ENCODE measurements at places on chromosomes 13 and 19. TPM values are rescaled to one million over a fixed set of nuclear protein-coding genes. Genes with fewer than 3 reads are reported as not detected.

- peak; percentile 79 for DNase-seq
Observed at GRCh38 chr19:49890349-49891311, 6.1 kb downstream of the IL4I1 start.

The WDR88 gene
- polyA plus RNA-seq, result 0.11 TPM

The ZNF28 gene
- 21.5 TPM for polyA plus RNA-seq

The HPN gene
- not detected for polyA plus RNA-seq

DNA sequence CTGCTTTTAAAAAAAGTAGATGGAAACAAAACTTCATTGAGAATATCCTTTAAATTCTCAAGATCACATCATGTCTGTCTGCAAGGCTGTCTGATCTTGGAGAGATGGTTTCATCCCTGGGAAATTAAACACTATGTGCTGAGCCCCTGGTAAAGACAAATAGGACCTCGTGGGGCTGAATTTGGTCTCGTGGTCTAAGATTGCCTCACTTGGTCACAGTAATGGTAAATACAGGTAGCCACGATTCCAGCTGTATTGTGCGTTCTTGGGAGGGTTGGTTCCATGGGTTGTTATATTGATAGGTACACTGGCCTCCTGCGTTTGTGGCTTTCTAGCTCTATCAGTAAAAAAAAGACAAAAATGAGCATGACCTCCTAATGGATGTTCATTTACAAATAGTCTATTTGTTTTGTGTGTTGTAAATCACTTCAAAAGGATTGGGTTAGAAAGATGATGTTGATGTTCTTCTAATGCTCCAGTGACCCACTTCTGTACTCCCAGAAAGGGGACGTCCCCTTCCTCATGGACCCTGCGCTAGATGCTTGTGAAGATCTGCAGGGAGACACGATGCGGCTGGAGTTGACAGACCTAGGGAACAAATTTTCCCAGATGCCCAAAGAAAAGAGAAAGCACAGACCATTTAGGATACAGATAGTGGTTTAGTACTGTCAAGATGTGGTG, 1.8 kb downstream of the CEBPG start:
- no peak for DNase-seq

The CFD gene
- polyA plus RNA-seq, result not detected

The ZBTB32 gene
- polyA plus RNA-seq, result not detected

GRCh38 chr13:26721251-26722121, 39.1 kb downstream of the GPR12 start:
- peak; percentile 29 for DNase-seq

GRCh38 chr19:29492769-29493168, 33.0 kb upstream of the VSTM2B start:
- no peak for DNase-seq

- no peak for DNase-seq
Observed at GRCh38 chr13:100473087-100473486, 115.5 kb downstream of the GGACT start.

The NCCRP1 gene
- polyA plus RNA-seq, result not detected

DNA sequence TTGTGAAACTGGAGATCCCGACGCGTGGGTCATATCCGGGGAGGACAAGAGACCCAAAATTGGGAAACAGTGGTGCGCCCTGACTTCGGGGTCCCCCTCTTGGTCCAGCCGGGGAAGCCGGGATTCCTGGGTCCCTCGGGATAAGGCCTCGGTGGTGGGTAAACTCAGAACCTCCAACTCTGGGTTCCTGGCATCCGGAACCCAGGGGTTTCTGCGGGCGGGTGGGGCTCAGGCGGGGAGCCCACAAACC, 688 bp downstream of the ZFP36 start:
- no peak for DNase-seq

DNA sequence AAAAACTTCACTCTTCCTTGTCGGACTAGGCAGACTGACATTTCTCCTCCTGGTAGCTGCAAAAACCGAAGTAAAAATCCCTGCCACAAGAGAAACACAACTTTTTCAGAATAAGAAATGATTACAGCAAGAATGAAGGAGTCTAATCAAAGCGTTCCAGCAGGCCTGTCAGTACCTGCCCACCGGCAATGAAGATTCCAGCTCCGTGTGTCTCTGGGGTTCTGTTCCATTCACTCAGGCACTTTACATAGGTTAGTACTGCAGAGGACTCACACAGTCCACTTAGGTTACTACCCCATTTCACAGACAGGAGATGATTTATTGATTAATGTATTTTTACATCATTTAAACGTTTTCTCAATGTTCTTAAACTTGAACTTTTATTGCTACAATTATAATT, 275.5 kb downstream of the NHLRC3 start:
- DNase-seq, result no peak

GRCh38 chr13:43946281-43946680, 66.6 kb downstream of the LACC1 start:
- no peak for DNase-seq

DNA sequence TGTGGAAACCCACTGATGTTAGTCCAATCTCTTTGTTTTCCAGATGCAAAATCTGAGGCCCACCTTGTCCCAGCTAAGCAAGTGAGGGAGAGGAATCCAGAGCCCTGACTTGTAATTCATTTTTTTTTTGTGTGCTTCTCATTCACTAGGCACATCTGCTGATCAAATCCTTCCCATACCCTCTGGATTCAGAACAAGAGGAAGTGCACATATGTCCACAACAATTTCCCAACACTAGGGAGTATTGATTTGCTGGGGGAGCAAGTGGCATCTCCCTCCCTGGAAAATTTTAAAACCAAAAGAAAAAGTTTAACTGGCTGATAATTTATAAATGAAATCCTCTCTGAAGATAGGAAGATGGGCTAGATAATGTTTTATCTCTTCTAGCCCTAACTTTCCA, 94.6 kb upstream of the RFC3 start:
- no peak for DNase-seq

DNA sequence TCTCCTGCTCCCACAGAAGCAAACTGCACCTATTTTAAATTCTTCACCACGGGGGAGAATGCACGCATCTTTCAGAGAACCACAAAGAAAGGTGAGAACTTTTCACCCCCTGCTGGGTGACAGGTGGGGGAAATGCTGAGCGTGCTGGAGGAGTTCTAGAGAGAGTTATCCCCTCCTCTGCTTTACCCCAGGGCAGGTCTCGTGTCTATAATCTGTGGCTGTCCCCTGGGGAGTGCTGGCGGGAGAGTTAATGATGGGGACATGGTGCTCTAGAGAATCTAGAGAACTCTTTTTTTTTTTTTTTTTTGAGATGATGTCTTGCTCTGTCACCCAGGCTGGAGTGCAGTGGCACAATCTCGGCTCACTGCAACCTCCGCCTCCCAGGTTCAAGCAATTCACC, 6.8 kb downstream of the CACNG6 start:
- DNase-seq, result no peak

DNA sequence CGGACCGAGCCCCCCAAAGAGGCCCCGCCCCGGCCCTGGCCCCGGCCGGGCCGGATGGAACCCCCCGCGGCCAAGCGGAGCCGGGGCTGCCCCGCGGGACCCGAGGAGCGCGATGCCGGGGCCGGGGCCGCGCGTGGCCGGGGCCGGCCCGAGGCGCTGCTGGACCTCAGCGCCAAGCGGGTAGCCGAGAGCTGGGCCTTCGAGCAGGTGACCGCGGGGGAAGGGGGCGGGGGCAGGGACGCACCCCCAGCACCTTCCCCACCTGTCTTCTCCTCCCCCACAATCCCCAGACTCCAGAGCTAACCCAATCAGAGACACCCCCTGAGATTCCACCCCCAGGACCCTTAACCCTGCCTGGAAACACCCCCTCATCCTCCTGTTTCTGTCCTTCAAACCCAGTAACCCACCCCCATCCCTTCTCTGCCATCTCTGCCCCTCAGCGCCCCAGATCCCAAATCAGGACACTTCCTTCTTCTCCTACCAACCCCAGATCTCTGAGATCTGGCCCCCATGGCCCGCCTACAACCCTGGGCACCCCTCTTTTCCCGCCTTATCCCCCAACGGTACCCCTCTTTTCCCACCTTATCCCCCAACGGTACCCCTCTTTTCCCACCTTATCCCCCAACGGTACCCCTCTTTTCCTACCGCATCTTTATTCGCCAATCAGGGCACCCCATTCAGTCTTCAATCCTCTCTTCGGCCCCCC, 505 bp downstream of the ZSWIM4 start:
- no peak for DNase-seq

The TNFRSF19 gene
- not detected for polyA plus RNA-seq

The AXL gene
- polyA plus RNA-seq, result 0.29 TPM

The CEACAM20 gene
- not detected for polyA plus RNA-seq

The CCDC122 gene
- polyA plus RNA-seq, result 3.4 TPM

The BEST2 gene
- polyA plus RNA-seq, result not detected

DNA sequence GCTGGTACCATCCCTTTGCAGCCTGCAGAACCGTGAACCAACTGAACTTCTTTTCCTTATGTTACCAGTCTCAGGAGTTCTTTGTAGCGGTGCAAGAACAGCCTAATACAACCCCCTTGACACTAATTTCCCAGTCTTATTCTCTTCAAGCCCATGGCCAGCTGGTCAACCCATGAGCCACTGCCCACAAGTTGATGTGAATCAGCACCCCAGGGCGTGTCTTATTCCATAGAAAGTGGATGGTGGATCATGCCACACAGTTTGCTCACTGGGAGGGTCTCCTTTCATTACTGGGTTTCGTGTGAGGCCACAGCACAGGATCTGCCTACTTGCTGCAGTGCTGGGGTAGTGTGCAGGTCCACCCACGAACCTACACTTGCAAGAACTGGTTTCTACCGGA, 27.0 kb downstream of the TEX29 start:
- DNase-seq, result no peak

- peak; percentile 46 for DNase-seq
Observed at GRCh38 chr19:6800991-6801484, 28.5 kb downstream of the VAV1 start.

DNA sequence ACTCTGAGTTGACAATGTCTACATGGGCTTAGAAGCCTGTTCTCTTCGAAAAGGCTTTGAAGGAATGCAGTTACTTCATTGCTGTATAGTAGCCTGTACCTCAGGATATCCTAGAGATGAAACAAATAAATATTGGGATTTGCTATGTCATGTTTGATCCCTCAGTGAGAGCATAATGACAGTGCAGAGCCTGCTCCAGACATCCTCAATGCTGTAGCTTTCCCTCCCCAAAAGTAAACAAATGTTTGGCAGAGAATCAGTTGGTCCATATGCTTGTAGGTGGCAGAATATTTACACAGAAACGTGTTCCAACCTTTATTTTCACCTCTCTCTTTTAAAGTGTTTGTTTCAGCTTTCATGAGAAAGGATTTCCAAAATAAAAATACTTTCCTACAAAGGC, 515.3 kb upstream of the SGCG start:
- no peak for DNase-seq

The ZNF878 gene
- not detected for polyA plus RNA-seq

DNA sequence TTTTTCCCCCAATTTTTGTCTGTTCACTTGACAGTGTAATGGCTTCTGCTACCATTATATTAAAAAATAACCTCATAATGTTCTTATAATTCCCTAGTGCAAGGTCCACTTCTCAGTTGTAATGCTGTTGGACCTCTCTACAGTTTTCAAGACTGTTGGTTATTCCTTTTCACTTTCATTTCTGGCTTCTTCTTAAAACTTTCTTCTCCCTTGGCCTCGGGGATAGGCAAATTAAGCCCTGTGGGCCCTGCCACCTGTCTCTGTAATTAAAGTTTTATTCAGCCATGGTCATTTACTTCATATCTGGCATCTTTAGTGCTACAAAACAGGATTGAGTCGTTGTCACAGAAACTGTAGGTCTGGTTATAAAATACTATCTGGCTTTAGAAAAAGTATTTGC, 313.5 kb downstream of the KLF12 start:
- no peak for DNase-seq

DNA sequence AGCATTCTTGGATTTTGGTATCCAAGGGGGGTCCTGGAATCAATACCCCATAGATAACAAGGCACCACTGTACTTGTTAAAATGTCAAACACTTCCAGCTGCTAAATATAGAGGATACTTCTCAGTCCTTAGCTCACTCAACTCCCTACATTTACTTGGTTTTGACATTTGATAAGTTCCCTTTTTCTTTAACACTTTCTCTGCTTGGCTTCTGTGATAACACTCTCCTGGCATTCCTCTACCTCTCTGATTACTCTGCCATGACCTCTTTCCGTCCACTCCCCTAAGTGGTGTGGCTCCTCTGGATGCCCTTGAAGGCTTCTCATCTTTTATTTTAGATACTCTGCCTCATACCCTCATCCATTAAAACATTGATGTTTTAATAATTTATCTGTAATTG, 65.2 kb downstream of the MICU2 start:
- no peak for DNase-seq

DNA sequence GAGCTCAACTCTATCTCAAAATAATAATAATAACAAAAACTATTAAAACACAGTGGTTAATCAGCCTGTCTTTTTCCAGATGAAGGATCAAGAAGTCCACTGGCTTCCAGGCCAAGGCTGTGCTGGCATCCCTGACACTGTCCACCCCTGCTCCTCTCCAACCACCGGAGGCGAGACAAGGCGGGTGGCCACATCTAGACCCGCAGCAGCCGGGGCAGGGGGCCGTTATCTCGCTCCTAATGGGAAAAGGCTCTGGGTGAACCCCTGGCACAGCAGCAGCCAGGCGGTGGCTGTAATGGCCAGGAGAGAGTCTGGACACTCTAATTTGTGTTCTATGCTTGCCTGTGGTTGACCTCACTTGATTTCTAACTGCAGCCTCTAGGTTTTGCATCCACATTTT, 158.0 kb upstream of the SOX1 start:
- DNase-seq, result no peak

DNA sequence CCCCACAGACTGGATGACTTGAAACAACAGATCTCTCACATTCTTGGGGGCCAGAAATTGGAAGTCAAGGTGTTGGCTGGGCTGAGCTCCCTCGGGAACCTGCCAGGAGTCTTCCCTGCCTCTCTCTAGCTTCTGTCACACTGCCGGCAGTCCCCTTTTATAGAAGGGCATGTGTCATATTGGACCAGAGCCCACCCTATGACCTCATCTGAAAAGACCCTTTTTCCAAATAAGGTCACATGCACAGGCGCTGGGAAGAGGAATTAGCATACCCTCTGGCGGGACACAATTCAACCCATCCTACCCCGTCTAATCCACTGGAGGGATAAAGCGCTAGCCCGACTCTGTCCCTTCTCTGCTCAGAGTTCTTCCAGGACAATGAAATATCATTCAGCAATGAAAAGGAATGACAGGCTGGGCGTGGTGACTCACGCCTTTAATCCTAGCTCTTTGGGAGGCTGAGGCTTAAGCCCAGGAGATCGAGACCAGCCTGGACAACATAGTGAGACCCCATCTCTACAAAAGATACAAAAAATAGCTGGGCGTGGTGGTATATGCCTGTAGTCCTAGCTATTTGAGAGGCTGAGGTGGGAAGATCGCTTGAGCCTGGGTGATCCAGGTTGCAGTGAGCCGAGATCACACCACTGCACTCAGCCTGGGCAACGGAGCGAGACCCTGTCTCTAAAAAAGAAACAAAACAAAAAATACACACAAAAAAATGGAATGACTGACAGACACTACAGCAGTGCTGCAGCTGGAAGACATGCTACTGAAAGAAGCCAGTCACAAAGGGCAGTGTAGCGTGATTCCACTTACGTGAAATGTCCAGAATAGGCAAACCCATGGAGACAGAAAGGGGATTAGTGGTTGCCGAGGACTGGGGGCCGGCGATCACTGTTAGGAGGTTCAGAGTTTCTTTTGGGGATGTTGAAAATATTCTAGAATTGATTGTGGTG, 28.5 kb downstream of the MEIS3 start:
- DNase-seq, result no peak

The KANK2 gene
- not detected for polyA plus RNA-seq
